ENCODE measurements at places on chromosomes 12 and 14.

DNA sequence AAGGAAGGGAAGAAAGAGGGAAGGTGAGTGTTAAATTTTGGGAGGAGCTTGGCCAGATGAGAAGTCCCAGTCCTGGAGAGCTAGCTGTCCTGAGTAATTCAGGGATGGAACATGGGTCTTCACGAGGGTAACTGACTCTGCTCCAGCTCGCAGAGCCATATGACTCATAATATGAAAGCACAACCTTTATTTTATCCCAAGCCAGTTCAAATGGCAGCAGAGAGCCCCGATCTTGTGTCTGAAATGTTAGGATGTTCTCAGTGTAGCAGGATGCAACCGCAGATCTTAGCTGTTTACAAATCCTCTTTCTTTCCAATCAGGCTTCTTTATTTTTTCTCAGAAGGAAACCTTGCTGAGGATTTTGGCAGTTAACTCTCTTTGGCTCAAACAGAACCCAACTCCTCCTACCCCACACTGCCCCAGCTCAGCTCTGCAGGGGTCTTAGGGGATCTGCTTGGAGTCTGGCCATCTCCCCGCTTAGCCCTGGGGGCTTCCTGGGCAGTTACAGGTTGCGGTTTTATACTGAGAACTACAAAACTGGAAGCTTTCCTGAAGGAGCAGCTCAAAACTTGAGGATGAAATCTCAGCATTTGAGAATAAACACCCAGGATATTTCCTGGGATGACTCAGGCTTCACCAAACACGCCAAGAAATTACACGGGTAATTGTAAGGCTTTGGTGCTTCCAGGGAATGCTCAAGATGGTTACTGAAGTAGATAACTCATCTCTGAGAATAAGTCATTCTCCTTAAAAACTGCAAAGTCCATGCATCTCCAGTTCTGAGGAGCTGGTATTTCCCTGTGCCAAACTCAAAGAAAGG, 92.5 kb downstream of the VCPKMT start:
- peak; percentile 69 for DNase-seq

DNA sequence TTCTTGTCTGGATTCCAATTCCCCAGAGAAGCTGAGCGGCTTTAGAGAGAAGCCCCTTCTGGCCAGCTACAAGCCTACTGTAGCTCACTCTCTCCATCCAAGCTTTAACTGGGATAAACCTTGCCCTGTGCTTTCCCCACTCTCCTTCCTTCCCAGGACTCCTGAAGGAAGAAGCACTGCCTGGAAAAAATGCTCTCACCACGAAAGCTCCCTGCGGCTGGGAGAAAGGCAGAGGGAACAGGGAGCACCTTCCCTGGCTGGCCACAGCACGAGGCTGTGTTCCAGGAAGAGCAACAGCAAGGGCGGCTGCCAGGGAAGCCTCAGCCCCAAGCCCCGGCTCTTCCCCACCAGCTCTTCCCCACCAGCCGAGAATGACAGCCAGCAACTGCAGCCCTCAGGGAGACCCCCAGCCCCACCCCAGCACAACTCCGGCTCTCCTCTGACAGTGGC, 40.8 kb upstream of the PNMA1 start:
- DNase-seq: no peak

DNA sequence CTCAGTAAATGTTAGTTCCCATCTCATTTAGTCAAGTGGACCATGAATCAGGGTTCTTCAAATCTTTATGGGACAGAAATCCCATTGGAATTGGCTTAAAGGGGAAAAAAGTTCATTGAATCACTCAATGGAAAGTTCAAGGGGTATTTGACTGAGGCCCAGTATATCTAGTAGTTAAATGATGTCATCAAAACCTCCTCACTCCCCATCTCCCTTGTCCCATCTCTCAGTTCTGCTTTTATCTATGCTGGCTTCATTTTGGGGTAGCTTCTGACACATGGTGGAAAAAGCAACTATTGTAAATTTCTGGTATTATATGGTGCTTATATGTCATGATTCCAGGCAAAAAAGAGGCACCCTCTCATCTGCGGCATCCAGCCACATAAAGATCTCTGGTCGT, 51.9 kb downstream of the DAAM1 start:
- no peak for DNase-seq

DNA sequence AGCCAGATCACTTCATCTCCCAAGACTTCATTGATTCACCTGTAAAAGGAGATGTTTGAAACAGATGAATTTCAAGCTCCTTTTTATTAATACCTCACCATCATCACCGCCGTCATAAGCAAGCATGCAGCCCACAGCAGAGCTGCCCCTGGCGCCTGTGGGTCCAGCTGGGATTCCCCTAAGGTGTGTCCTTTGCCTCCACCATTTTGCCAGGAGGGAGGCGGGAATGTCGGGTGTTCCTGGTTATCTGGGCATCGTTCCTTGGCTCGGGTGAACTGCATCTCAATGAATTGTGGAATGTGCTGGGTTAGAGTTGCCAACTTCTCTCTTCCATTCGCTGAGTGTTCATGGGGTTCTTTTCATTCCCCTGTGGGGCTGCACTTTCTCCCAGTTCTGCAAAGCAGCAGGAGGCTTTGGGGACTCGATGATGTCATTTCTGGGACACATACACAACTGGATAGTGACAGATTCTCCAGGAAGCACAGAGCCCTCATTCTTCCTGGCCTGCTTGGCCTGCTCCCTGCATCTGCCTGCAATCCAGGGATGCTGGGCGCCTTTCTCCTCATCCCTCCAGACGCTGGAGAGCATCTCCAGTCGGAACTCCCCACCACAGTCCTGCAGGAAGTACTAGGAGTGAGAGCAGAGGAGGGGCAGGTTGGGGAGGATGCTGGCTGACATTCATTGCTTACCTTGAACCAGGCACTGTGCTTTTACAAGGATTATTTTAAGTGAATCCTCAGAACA, 10.1 kb downstream of the CCND2 start:
- DNase-seq: no peak

DNA sequence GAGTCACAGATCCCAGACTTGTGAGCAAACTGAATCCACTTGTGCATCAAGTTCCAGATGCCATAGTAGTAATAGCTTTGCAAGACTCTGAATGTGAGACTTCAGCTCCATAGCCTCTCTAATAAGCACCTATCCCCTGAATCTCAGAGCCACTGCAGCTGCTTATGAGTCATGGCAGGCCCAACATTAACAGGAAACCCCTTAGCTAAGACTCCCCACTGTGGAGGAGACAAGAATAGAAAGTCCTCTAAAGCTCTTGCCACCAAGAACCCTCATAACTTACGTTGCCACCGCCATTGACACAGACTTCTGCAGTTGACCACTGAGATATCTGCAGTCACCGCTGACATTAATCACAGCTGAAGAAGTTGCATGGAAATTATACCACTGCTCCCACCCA, 62.9 kb upstream of the PDE3A start:
- no peak for DNase-seq

DNA sequence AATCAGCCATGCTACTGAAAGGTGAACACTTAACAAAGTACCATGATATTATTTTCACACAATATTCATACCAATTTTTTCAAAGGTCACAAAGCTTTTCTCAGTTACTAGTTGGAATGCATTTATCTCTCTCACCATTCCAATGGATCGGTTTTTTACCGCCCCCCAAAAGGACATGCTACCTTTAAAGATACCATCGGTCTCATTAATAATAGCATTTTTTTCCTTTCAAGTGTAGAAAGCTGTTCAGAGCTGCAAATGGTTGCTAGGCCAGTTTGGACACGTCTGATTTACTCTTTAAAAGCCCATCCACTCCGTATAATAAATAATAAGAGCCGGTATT, 34.9 kb upstream of the STON2 start:
- no peak for DNase-seq

GRCh38 chr14:64673748-64674147, 30.5 kb upstream of the PLEKHG3 start:
- DNase-seq: peak; percentile 79

DNA sequence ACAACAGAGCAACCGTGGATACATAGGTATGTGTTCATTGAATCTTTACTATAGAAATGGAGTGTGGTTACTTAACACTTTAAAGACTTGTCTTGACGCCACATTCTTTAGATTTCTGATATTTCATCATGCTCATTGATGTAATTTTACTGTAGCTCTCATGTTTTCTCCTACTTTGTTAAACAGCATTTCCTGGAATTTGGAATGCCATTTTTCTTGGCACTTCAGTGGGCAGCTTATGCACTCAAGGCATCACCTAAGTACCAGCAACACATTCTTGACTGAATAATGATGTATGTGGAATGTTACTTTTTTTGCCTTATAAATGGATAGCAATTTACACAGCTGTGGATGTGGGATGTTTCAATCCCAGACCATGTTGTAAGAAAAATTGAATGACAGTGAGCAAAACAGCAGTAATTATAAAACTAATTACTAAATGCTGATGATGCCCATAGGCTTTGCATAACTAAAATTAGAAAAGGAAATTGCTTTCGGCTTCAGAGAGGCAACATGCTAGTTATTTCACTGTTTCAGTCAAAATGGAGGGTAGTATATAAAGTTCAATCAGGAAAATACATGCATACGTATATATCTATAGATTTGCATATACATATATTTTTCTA, 298.5 kb downstream of the NPAS3 start:
- no peak for DNase-seq

DNA sequence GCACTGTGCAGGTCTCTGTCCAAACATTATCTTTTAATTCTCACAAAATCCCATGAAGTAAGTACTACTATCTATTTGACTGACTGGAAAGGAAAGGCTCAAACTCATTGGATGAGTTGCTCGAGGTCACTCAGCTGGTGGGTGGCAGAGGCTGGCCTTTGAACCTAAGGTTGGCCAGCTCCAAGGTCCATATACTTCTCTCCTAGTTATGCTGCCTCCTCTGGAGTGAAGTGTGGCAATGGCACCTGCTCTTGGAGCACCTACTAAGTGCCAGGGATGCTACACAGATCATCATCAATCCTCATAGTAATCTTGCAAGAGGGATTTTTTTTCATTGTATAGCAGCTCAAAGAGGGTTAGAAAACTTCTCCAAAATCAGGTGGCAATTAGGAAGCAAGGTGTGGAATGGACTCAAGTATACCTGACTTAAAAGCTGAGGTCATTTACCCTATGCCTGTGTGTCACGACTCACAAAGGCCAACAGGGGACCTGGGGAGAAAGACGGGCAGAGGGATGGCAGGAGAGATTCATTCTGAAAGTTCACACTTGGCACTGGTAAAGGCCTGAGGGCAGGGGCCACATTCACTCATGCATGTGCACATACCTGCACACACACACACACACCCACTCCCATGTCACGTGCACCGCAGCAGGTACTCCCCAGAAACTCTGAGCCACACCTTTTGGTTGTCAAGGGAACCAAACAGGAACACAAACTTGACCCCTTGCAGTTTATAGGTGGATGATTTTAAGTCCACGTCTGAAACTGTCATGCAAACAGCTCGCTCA, 146.4 kb downstream of the FOXN3 start:
- DNase-seq: peak; percentile 61

Data from epithelial cell of esophagus (primary cell).